ENCODE measurements at places on chromosomes 7 and 10.

DNA sequence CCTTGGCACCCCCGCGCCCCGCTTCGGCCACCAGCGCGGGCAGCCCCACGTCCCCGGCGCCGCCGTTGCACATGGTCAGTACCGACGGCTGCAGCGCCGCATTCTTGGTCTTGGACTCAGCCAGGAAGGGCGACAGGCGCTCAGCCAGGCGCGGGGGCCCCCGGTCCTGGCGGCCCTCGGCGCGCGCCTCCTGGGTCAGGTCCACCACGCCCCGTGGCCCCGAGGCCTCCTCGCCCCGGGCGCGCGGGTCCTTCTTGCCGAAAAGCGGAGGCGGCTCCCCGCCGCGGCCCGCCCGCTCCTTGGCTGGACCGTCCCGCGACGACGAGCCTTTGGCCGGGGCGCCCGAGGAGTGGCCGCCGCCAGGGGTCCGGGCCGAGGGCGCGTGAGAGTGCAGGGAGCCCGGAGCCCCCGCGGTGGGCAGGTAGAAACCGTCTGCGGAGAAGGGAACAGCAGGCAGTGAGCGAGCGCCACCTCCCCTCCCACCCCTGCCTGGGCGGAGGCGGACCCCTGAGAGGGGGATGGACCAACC is 34.7 kb downstream of the TNRC18 start:
- no peak for DNase-seq

GRCh38 chr7:94178230-94178629 is 174.1 kb upstream of the BET1 start:
- no peak for DNase-seq

DNA sequence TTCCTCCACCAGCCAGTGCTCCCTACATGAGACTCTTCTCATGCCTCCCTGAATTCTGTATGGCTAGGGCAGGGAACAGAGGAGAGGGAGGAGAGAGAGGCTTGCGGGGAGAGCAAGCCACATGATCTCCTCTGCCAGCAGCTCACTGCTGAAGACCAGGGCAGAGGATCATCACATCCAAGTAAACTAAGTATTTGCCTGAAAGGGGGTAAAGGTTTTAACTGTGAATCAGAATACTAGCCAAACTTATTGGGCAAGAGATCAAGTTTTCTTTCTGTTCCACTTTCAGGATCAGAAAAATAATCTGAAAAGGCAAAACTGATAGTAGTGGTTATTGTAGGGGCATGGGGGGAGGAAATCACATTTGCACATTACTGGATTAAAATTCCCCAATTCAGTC is 17.8 kb upstream of the ERCC6 start:
- DNase-seq: no peak

GRCh38 chr7:90246171-90246570 is 1.2 kb downstream of the CFAP69 start:
- no peak for DNase-seq

- no peak for DNase-seq
These were observed 59.0 kb downstream of the BUB3 start for GRCh38 chr10:123213192-123213591.

GRCh38 chr7:107628461-107629064 is 32.1 kb upstream of the SLC26A4 start:
- no peak for DNase-seq

DNA sequence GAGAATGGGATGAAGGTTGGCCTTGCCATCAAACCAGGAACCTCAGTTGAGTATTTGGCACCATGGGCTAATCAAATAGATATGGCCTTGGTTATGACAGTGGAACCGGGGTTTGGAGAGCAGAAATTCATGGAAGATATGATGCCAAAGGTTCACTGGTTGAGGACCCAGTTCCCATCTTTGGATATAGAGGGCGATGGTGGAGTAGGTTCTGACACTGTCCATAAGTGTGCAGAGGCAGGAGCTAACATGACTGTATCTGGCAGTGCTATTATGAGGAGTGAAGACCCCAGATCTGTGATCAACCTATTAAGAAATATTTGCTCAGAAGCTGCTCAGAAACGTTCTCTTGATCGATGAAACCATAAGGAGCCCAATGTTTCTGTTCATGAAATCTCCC is 637 bp downstream of the RPEL1 start:
- DNase-seq: no peak

DNA sequence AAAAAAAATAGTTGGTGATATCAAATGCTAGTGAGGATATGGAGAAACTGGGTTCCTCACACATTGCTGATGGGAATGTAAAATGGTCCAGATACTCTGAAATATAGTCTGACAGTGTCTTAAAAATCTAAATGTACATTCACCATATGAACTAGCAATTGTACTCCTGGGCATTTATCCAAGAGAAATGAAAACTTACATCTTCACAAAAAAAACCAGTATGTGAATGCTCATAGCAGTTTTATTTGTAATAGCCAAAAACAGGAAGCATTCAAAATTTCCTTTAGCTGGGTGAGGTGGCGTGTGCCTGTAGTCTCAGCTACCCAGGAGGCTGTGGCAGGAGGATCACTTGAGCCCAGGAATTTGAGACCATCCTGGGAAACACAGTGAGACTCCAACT is 2.1 kb upstream of the SSC4D start:
- no peak for DNase-seq

DNA sequence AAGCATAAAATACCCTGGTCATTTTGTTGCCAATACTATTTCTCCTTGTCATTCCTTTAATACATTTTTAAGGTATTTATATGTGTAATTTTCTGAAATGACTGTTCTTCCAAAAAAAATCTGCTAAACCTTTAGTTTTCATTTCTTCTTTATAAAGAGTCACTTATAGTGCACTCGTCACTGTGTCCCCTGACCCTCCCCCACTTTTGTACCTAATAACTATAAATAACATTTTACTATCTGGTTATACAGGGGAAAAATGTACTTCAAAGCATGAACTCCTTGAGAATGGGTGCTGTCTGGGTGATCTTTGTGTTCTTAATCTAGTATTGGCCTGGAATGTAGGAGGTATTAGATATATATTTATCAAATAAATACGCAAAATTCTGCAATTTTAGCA is 31.1 kb downstream of the RTKN2 start:
- no peak for DNase-seq

DNA sequence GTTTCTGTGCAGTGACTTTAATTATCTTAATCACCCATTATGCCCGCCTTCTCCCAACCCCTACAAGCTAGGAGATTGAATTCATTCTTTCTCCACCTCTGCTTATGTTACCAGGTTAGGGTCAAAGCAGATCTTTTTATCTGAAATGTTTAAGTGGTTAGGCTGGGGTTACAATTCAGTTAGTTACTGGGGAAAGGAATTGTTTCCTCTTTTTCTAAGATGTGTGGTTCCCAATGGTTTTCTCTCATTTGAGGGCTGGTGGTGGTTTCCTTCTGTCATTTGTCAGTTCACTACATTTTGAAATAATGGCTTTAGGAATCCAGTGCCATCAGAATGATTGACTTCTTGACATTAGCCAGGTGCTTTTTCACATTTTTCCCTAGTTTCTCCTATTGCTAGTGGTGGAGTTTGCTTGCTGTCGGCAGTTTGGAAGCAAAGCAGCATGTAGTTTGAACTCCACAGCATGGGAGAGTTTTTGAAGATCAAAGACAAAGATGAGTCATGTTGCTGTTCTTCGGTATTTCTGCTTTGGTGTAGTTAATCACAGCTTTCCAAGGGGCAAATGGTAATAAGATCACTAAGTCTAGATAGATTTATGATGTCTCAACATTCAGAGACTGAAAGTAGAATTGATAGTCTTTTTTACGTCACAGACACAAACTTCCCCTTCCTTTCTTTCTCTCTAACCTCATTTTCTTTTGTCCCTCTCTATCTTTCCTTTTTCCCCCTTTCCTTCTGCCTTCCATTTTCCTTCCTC is 168.2 kb downstream of the SND1 start:
- DNase-seq: no peak

- DNase-seq: no peak
These were observed 148.0 kb upstream of the SH2B2 start for GRCh38 chr7:102138676-102139075.

GRCh38 chr10:58578366-58578765 is 65.7 kb downstream of the BICC1 start:
- no peak for DNase-seq

- DNase-seq: no peak
These were observed 74.0 kb upstream of the ITGB1 start for GRCh38 chr10:33031815-33032653.

DNA sequence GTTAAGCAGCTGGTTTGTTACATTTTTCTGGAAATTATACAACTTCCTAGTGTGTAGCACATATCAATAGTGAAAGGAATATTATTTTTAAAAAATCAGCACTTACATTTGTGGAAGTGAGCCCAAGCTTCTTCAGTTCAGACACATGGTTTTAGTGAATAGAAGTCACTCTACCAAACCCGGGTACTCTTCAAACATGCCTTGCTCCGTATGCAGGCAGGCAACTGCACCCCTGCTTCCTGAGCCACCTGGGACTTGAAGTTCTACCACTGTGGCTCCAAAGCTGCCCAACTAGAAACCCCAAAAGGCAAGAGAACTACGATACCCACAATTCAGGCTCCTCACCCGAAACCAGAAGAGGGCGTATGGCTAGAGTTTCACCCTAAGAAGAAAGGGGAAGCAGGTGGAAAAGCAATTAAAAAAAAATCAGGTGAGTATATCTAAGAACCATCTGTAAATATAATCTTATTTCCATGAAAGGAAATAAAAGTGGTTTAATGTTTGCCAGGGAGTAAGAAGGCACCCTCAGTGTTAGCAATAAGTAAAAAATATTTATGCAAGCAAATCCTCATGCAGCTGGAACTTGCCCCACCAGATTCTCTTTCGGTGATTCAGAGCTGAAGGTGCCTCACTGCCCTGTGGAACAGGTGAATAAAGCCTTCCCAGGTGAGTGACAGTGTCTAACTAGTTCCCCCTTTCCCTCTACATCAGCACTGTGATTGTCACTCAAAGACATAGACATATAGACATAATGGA is at the start of gene MACC1:
Gene MACC1, minus strand, starts transcription at position 192 of the 756 bp plus-strand sequence. CDS start 55,522 bp downstream, outside the sequence.
- peak; percentile 76 for DNase-seq

DNA sequence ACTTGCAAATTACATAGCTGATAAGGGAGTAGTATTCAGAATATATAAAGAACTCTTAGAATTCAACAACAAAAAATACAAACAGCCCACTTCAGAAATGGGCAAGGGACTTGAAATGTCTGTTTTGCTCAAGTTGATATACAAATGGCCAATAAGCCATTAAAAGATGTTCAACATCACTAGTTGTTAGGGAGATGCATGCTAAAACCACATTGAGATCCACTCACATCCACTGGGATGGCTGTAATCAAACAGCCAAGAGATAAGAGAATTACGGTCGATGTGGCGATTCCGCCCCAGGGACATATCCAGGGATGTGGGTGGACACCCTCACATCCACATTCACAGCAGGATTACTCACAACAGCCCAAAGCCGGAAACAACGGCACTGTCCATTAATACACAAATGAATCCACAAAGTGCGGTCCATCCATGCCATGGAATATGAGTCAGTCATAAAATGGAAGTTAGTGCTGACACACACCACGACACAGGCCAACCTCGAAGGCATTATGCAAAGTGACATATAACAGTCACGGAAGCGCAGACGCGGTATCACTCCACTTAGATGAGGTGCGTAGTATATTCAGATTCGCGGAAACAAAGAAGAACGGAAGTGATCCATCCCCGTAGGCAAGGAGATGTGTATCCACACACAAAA is 227.8 kb downstream of the DNAJB6 start:
- DNase-seq: no peak

DNA sequence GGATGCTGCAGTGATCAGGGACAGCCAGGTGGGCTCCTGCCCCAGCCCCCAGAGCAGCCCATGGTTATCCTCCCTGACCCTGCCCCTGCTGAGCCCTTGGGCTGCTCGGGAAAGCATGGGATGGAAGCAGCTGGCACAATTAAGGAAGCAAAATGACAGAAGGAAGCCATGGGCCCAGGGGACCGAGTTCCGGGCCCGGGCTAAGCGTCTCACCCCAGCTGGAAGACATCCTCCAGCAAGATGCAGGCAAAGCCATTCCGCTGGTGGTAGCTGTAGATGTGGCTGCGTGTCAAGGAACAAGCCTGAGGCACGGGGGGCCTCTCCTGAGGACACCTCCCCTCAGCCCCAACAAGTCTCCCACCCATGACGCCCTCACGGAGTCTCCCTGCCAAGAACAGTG is 1.1 kb downstream of the ATG9B start:
- DNase-seq: no peak

GRCh38 chr10:59829601-59830000 is 76.3 kb upstream of the MRLN start:
- no peak for DNase-seq

DNA sequence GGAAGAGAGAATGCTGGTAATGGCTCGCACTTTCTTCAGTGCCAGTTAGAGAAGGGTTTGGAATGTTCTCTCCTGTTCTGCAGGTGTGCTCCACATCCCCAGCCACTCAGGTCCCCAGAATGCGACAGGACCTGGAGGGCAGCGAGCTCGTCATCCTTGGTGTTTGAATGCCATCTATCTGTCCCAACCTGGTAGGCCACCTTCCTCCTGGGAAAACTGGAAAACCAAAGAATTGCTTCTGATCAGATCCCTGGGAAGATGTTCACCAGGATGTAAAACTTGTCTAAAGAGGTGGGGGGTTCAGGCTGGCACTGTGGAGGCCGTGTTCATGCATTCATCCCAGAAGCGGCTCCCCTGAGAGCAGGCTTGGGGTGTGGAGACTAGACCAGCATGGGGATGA is 379.5 kb downstream of the GLRX3 start:
- DNase-seq: no peak

- no peak for DNase-seq
These were observed 19.0 kb downstream of the COL28A1 start for GRCh38 chr7:7516662-7517061.

- no peak for DNase-seq
These were observed 71.9 kb downstream of the FOXL3 start for GRCh38 chr7:361680-362401.

- DNase-seq: no peak
These were observed 278.1 kb upstream of the NRP1 start for GRCh38 chr10:33612551-33612950.

DNA sequence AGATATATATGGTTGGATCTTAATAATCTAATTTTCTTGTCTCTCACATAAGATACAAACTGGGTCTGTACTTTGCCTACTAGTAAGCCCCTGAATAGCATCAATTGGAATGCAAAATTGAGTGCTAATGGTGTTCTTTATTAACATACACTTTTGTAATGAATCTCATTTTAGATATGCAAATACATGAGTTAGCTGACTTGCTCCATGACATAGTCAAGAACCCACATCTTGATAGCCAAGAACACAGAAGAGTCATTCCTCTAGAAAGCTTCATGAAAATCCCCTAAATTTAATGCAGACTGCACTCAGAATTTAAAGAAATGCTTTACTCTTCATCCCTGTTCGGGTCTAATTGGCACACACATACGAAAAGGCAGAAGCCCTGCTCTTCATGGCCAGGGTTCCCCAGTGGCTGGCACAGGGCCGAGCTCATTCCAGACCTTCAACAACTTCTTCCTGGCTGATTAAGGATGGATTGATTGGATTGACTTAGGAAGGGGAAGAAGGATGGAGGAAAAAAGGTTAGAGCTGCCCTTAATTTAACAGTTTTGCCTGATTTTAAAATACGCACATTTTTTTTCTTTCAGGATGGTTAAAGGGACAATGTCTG is 431.1 kb upstream of the KLF6 start:
- no peak for DNase-seq

GRCh38 chr7:12066004-12066403 is 145.1 kb upstream of the TMEM106B start:
- DNase-seq: no peak

- no peak for DNase-seq
These were observed 164.3 kb downstream of the JAZF1 start for GRCh38 chr7:28016297-28016696.

- no peak for DNase-seq
These were observed 18.9 kb downstream of the IFT22 start for GRCh38 chr7:101302641-101303101.

GRCh38 chr10:63421591-63421990 is 44.2 kb downstream of the JMJD1C start:
- DNase-seq: no peak
